Activated CD4-positive, alpha-beta T cell treated with anti-CD3 and anti-CD28 coated beads, Interleukin-2, Interleukin-6, amounts not matched to agents 100 ng/mL and 50 ng/mL, durations not matched to agents 16 hours and 8 hours (primary cell): ENCODE measurements at places on chromosomes 2 and 18.

DNA sequence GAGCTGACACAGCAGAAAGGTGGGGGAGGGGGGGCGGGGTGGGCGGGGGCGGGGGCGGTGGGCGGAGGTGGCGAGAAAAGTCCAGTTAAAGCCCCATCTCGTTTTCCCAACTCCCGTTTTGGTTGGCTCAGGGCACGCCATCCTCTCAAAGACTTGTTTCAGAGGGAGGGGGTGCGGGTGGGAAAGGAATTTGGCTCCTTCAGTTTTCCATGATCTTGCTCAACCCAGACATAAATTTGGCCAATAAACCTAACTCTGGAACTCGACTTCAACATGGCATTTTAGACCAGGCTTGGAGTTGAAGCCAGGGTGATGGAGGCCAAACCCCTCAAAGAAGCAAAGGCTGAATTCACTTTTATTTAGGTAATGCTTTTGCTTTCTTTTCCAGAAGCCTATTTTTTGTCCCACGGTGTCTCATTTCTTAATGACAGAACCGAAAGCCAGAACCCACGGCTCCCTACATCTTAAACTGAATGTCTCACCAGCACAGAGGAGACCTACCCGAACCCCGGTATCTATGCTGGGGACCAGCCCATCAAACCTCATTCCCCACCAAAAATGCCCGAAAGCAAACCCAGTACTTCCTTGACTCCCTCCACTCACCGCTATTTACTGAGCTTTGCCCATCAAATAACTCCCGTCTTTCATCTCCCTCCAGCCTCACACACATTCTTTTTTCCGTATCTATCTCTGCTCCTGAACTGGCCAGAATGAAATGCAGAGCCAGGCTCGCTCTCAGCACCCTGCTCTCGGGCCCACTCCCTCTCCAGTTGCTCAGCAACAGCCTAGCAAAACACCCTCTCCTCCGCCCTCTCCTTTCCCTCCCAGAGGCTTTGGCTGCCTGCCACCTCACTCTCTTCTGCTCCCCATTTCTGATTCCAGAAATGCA is 4.3 kb downstream of the IGFBP5 start:
- peak; percentile 18 for DNase-seq

GRCh38 chr2:69517410-69517809 is 80.2 kb upstream of the NFU1 start:
- DNase-seq: no peak

DNA sequence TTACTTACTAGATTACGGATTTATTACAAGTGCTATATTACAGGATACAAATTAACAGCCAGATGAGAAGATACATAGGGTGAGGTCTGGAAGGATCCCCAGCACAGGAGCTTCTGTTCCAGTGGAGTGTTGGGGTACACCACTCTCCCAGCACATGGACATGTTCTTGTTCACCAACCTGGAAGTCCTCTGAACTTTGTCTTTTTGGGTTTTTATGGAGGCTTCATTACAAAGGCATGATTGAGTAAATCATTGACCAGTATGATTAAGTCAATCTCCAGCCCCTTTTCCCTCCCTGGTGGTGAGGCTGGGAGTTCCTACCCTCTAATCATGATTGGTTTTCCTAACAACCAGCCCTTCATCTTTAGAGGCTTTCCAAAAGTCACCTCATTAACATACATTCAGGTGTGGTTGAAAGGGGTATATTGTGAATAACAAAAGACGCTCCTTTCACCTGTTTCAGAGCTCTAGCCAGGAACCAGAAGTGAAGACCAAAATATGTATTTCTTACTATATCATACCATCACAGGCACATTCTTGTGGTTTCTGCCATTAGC is 38.3 kb downstream of the APLF start:
- no peak for DNase-seq

- DNase-seq: no peak
Measured at GRCh38 chr2:5913711-5914395, 221.7 kb downstream of the SOX11 start.

- no peak for DNase-seq
Measured at GRCh38 chr2:241074901-241075540, 27.1 kb downstream of the MTERF4 start.

- no peak for DNase-seq
Measured at GRCh38 chr2:234514873-234515638, 18.2 kb upstream of the ARL4C start.

DNA sequence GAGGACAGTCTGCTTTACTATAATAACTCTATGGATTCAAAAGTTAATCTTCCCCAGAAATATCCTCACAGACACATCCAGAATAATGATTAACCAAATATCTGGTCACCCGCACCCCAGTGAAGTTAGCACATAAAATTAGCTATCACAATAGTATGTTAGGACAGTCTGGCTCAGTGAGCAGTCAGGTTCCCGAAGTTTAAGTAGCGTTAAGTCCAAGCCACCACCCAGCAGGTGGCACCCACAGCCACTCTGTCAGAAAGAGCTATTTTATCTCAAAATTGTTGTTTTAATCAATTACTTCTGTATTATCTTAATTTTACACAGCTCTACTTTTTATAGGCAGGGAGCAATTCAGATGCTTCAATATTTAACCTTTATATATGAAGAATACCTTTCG is 537.5 kb downstream of the MBD2 start:
- DNase-seq: no peak

DNA sequence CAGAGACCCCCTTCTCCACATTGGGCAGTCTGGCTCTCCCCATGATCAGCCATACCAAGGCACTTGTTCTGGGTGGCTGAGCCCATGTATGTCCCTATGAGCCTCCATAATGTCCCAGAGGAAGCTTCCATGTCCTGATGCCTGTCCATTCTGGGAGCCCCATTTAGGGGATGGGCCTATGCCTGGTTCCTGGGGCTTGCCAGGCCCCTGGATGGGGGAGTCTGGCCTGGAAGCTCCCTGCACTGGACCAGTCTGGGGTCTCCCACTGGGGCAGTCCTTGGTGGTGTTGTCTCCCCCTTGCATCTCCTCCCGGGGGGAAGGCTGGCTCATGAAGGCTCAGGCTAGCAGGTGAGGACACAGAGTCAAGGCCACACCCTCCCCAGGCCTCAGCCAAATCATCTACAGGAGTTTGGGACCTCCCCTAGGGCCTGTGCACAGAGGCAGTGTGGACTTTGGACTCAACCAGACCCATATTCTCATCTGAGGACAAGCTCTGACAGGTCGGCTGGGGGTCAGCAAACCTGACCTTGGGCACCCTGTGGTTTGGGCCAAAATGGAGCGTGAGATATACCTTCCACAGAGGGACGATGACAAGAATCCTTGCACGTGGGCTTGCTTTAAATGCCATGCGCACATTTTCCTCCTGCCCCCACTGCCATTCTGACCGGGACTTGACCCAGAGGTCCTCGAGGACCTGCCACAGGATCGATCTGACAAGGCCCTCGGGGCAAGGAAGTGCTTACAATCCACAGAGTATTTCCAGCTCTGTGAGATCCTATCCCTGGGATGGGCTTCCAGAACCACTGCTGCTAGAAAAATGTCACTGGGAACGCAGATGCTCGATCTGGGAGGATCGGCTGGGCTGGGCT is 38.8 kb downstream of the INHBB start:
- no peak for DNase-seq

- DNase-seq: peak; percentile 38
Measured at GRCh38 chr2:105576440-105577241, 168.1 kb upstream of the NCK2 start.

DNA sequence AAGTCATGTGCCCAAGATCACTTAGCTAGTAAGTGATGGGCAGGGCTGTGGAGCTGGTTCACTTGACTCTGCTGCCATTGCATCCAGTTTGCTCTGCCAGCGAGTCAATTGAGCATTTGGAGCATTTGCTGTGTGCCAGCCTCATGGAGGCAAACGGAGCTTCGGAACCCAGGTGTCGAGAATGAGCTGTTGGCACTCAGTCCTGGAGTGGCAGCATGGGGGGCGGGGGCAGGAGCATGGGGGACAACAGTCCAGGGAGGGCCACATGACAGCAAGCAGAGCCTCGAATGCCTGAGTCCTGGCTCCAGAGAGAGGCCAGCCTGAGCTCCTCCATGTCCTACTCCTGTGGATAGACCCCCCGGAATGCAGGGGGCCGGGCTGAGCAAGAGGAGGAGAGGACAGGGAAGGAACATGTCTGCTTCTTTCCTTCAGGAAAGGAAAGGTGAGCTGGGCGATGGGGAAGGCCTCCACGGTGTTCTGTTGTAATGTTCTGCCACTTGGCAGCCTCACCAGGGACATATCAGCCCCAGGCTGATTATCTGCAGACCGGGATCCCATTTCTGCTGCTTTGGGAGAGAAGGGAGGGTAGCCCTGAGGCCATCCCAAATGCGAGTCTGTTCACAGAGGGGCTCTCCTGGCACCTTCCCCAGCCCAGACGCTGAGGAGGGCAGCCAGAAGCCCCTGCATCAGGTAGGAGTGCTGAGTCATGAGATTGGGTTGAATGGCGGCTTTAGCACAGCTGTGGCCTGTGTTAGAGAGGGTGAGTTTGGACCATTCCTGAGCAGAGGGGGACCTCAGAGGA is 59.6 kb downstream of the HPCAL1 start:
- DNase-seq: no peak

GRCh38 chr2:219832904-219833303 is 205.5 kb downstream of the SLC4A3 start:
- no peak for DNase-seq

DNA sequence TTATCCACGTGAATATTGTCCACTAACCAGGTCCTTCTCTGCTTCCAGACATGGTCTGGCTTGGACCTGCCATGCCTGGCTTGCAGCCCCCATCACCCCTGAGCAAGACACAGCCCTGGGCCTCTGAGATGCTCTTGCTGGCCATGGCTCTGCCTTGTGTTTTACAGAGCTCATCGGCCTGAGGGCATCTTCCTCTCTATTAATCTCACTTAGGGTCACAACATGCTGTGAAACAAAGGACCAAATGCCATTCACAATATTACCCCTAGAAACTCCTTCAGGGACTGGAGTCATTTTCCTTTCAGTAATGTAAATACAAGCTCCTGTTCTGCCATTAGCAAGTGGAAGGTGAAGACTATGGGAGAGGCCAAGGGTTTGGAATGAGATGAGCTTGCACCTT is 6.8 kb upstream of the TPO start:
- DNase-seq: no peak

GRCh38 chr2:84874381-84875212 is 6.3 kb downstream of the TRABD2A start:
- DNase-seq: no peak

- peak; percentile 18 for DNase-seq
Measured at GRCh38 chr2:179106676-179107428, 56.9 kb upstream of the CCDC141 start.

- DNase-seq: no peak
Measured at GRCh38 chr2:240806459-240806858, 13.6 kb downstream of the KIF1A start.
